Vagina (tissue), 2 donors: ENCODE measurements at places on chromosomes 11 and 22. TPM values are rescaled to one million over a fixed set of nuclear protein-coding genes. Genes with fewer than 3 reads are reported as not detected.

GRCh38 chr11:128772814-128773213 is 78.9 kb downstream of the FLI1 start:
- DNase-seq, result no peak

DNA sequence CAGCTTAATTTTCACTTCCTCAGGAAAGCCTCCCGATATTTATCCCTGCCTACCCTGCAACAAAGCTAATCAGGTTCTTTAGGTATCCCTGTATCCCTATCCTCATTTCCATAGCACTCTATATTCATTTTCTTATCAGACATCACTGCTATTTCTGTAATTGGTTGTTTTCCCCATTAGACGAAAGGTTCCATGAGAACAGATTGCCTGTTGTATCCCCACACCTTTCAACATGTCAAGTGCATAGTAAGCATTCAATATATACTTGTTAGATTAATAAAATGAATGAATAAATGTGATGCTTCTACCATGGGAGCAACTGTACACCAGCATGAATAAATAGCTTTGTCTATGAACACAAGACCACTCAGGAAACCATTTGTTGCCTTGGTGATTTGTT is 499.8 kb downstream of the DLG2 start:
- no peak for DNase-seq

DNA sequence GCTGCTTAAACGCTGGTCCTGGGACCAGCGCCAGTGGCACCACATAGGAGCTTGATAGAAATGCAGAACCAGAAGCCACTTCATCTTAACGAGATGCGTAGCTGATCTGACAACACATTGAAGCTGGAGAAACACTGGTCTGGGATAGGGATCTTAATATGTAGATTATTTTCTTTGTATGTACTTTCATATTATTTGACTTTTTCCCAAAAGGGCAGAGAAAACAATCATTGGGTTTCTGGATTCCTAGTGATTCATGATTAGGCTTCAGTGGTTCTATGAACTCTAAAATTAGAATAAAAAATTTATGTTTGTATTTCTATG is 12.3 kb downstream of the MPEG1 start:
- no peak for DNase-seq

DNA sequence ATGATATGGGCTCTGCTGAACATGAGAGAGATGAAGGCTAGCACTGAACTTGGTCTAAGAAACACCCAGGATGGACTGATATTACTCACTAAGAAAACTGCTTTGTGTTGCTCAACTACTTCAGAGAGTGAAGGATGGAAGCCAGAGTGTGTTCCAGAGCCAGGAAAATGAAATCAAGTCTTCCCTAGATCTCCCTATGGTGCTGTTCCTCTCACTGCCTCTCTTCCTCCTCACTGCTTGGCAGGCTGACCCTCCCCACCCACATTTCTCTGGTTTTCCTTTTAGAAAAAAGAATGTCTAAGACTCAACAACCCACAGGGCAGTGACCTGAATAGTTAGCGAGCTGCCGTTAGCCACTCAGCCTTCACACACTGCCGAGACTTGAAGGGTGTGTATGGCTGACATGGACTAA is 65.6 kb downstream of the CCDC81 start:
- DNase-seq, result no peak

Gene QSER1
- total RNA-seq, result 39.0 TPM

DNA sequence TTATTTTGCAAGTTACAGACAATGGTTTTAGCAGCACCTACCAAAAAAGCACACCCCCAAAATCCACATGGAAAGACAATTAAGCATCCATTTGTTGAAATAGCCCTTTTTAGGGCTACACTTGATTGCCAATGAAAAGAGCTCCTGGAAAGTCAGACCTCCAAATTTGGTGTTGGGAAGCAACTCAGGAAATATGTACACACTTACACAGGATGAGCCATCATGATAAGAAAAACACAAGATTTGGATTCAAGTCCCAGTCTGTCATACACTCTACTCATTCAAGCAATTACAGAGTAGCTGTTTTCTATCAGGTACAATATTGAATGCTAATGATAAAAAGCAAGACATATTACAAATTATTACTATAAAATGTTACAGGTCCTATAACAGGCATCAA is 31.5 kb downstream of the FAM168A start:
- DNase-seq, result no peak

- no peak for DNase-seq
Observed at GRCh38 chr22:44438056-44438455, 60.0 kb downstream of the RTL6 start.
